ENCODE measurements at places on chromosomes 12 and 14.

DNA sequence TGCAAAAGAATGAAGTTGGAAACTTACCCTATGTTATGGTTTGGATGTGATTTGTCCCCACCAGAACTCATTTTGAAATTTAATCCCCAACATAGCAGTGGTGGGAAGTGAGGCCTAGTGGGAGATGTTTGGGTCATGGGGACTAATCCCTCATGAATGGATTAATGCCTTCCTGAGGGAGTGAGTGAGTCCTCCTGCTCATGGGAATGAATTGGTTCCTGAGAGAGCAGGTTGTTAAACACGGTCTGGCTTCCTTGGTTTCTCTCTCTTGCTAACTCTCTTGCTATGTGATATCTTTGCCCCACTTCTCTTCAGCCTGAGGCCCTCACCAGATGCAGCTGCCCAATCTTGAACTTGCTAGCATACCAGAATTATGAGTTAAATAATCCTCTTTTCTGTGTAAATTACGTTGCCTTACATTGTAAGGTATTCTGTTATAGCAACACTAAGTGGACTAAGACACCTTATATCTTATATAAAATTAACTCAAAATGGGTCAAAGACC, 22.2 kb upstream of the CCDC91 start:
- DNase-seq: no peak

DNA sequence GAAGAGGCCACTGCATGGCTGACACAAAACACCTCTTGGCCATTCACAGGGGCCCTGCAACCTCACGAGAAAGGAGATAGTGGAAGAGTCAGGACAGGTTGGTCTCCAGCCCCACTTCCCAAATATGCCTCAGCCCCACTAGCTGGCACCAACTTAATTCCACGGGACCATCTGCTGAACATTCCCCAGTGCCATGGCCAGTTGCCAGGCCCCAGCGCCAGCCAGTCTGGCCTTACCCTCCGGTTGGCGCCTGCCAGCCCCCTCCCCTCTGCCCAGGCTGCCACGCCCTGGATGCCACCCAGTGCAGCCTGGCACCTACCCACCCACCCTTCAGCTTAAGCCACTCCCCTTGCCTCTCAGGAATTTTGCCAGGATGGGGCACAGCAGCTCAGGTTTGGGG, 21.2 kb upstream of the HSPB8 start:
- DNase-seq: no peak

GRCh38 chr14:55477680-55478079, 37.3 kb upstream of the TBPL2 start:
- DNase-seq: no peak

GRCh38 chr12:114221136-114221833, 184.7 kb downstream of the TBX5 start:
- no peak for DNase-seq

DNA sequence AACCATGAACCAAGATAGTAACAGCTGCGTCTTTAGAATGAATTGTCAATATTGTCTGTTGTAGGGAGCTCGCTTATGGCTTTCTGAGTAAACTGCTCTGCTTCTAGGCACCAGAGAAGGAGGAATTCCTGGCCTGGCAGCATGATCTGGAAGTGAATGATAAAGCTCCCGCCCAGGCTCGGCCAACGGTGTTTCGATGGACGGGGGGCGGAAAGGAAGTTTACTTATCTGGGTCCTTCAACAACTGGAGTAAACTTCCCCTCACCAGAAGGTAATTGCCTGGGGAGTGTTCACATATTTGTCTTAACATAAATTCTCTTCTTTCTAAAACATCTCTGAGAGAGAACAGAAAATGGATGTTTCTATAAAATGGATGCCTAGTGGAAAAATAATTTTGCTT, 4.3 kb downstream of the PRKAB1 start:
- no peak for DNase-seq

GRCh38 chr12:55712700-55713415, 3.0 kb upstream of the BLOC1S1 start:
- DNase-seq: no peak

DNA sequence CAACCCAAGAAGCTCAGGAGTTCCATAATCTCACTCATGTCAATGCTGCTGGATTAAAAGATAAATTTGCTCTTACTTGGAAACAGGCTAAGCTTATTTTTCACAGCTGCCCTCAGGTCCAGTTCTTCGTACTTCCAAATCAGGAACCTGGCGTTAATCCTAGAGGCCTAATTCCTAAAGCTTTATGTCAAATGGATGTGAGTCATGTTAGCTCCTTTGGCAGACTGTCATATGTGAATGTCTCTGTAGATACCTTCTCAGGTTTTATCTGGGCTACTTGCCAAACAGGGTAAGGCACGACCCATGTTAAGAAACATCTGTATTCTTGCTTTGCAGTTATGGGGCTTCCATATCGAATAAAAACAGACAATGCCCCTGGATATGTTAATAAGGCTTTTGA, 504.6 kb downstream of the ALG10 start:
- no peak for DNase-seq

- DNase-seq: no peak
These were observed 94.9 kb downstream of the CHGA start for GRCh38 chr14:93017898-93018297.

DNA sequence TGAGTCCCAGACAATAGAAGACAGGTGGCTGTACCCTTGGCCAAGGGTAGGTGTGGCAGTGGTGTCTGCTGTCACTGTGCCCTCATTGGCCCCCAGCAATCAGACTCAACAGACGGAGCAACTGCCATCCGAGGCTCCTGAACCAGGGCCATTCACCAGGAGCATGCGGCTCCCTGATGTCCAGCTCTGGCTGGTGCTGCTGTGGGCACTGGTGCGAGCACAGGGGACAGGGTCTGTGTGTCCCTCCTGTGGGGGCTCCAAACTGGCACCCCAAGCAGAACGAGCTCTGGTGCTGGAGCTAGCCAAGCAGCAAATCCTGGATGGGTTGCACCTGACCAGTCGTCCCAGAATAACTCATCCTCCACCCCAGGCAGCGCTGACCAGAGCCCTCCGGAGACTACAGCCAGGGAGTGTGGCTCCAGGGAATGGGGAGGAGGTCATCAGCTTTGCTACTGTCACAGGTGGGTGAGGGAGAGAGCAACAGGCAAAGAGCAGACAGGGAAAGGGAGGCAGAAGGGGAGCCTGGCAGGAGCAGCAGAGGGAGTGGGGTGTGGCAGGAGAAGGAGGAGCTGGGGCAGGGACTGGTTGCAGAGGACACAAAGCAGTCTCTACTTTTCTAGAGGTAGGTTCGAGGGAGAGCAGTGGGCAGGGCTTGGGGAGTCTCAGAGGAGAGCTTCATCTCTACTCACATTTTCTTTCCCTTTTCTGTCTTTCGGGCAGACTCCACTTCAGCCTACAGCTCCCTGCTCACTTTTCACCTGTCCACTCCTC, 452 bp downstream of the INHBE start:
- DNase-seq: no peak

DNA sequence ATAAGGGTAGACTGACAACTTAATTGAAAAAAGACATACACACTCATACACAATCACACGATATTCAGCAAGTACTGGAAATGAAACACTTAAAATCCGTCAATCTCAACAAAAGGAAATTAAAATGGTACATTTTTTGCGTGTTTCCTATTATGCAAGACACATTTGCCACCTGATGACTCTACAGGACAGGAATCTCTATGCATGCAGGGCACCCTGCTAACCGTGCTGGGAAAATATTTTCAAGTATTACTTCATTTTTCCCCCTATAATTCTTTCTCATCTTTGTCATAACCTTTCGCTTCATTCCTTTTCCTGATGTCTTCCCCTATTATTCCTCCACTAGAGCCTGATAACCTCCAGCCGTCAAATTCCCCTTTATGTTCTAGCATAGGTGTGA, 150.2 kb downstream of the TMEM132D start:
- no peak for DNase-seq

DNA sequence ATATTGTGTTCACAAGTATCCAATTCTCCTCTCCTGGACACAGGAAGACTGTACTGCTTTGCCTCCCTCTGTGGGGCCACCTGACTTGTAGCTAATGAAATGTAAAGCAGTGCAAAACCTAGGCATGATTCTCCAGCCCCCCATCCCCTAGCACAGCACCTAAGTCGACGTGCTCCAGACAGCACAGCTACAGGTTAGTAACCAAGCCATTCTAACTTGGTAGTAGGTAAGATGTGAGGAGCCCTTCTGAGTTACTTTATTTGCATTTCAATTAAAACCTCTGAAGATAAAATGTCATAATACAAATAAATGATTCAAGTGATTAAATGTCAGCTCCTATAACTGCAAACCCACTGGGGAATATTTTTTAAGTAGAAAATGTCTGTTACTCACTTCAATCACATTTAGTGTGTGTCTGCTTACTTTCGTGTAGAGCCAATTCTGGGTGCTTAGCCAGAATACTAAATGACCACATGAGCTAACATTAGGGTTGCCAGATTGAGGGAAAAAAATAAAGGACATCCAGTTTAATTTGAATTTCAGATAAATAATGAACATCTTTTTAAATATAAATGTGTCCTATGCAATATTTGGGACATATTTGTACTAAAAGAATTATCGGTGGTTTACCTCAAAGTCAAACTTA, 64.8 kb upstream of the HIF1A start:
- no peak for DNase-seq

- no peak for DNase-seq
These were observed 232.6 kb downstream of the EPS8 start for GRCh38 chr12:15556411-15557102.

DNA sequence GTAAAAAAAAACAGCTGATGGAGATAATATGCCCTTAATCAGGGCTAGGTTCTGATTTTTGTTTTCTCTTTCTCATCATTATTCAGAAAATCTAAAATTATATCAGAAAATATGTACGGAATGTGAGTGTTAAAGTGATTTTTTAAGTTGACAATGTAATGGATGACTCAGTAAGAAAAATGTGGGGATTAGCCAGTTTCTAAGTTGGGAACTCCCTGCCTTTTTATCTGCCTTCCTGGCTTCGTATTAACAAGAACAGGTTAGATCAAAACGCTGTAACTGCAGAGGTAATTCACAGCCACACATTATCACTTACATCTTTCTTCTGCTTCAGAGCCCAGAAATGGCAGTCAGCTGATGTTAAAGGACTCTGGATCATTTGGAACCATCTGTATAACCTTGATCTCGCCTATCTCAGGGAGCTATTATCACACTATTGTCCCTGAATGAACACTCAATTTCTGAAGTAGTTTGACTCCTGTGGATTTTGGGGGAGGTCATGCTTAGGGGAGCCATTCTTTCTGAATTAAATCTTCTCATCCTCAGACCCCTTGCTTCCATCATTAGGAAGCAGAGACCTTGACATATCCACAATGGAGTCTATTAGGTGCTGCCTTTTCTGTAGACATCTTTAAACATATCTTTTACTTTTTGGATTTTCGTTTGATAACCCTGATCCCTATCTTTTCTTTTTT, 135.7 kb upstream of the SLC16A7 start:
- no peak for DNase-seq

GRCh38 chr14:95833429-95833828, 43.2 kb upstream of the TUNAR start:
- DNase-seq: no peak

DNA sequence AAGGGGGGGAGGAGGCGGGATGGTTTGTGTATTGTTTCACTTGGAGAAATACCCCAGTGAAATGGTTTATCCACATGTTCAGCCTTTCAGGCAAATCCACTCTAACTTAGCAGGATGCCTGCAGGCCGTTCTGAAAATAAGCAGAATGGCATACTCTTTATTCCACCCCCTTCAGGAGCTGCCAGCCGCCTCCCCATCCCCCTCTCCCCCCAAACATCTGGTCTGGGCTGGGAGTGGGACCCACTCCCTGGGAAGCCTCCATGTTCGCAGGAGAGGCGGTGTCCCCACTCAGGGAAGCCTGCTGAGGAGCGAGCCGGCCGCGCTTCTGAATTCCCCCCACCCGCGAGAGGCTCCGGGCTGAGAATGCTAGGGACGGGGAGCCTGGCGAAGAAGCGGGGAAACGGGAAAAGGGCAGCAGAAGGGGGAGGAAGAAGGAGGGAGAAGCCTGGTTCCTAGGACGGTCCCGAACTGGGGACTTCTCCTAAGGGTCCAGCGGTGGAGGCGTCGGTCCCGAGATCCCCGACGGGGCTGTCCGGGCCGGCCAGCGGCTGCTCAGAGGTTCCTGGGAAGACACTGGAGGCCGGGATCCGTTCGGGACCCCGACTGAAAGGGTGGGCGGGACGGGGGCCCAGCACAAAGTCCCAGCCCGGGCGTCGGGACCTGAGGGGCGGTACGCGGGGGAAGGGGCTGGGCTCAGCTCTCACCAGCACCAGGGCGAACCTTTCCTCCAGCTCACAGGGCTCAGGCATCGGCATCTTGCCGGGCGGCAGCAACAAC, 666 bp downstream of the FMNL3 start:
- DNase-seq: no peak

- peak; percentile 35 for DNase-seq
These were observed 834 bp downstream of the RASSF8 start for GRCh38 chr12:25959071-25959961.

DNA sequence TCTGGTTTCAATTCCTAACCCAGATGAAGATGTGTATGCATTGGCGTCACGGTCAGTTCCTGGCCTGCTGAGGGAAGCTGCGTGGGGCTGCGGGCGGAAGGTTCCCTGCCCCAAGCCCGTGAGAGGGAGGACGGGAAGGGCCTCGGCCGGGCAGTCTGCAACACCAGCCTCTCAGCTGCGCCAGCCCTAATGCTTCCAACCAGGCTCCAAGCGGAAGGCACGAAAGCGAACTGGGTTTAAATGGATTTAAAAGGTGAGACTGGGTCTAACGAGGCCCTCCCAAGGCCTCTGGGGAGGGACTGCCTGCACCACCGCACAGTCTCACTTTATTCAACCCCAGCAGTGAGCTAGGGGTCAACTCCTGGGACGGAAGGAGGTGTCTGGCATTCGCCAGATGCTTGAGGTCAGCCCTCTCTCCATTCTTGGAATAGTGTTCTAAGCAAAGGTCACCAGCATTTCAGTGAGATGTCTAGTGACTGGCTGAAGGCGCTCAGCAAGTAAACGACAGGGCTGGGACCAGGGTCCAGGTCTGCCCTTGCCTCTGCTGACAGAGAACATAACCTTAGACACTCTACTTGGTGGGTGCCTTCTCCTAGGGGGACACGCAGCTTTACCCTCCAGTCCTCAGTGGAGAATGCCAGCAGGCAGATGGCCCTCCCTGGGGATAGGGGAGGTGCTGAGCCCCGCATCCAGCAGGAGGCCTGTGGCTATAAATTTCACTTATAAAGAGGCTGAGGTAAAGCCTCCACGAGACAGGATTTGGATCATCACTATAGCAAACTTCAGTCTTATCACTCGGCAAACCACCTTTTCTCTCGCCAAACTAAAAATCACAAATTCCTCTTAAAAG, 92.2 kb downstream of the PIWIL1 start:
- no peak for DNase-seq

DNA sequence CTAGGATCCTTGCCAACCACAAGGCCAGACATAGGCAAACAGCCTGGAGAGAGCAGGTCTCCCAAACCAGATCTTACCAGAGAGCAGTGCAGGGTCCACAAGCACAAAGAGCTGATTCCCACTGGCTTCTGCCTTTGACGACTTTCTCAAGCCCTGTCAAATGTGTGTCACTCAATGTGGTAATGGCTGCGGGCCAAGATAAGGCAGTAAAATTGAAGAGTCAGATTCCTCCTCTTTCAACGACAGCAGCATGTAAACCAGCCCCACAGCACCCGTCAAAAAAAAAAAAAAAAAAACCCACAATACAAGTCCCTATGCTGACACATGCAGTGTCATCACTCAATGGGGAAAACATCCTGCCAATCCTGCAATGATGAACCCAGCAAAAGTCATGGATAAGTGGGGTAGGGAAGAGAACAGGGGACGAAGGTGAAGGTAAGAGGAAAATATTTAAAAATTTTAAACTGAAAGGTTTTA, at the start of gene STON2:
Gene STON2, minus strand, starts transcription at position 123 of the 477 bp plus-strand sequence. CDS start 1,942 bp downstream, outside the sequence.
- no peak for DNase-seq

GRCh38 chr12:49277466-49277865, 12.6 kb downstream of the TUBA1C start:
- no peak for DNase-seq
